Memory B cell (primary cell): ENCODE measurements at places on chromosomes 3 and 15.

DNA sequence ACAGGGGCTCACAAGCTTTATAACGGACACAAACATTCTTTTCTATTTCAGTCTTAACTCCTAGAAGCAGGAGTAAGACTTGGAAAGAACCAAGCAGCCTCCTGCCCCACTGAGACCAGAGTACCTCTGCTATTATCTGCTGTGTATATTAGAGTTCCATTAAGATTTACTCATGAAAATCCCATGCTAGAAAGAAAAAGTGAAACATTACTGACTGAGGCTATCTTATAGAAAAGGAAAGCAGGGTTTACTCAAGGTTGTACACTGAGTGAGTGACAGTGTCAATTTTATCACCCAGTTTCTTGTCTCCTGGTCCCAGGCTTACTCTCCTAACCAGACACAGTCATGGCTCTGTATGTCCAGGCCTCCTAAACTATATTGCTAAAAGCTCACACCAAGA lies 97.9 kb upstream of the SOX2 start:
- no peak for DNase-seq

DNA sequence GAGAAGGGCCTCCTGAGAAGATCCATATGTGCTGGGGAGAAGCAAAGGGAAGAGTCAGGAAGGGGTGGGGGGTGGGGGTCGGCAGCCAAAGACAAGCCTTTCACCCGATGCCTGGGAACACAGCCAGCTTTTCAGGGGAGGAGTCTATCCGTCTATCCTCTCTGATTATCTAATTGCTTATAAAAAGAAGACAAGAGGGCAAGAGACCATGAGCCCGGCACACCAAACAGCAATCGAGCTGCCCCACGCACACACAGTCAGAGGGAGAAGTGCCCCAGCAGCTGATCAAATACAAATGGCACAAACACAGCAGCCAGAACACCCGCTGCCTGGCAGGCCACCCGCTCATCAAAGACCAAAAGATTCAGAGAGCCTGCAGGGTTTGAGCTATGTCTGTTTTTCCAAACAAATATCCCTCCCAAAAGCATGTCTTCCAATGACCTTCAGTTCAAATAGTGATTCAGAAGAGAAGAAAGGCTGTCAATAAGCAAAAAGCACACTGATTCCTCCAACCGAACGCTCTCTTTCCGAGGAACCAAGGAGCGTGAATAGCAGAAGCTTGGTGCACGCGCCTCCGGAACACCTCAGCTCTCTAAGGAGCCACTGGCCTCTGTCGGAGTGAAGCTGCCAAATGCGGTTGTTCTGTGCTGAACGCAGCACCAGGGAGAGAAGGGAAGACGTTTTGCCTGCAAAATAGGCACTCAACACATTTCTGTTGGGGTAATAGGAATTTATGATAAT lies 419.2 kb downstream of the OCA2 start:
- DNase-seq, result no peak

DNA sequence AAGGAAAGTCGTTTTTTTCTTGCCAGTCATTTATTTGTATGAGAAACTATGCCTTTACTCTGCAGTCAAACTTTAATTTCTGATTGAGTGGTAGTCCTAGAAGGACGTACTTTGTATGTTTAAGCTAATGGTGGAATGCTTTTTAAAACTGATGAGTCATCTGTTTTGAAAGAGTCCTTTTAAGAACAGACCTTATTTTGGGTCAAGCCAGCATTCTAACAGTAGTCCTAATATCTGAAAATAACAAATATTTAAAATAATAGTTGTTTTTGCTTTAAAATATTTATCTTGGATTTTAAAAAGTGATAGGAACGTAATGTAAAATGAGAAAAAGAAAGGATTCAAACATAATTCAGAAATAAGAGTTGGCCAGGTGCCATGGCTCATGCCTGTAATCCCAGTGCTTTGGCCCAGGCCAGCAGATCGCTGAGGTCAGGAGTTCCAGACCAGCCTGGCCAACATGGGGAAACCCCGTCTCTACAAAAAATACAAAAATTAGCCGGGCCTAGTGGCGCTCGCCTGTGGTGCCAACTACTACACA lies 1.3 kb upstream of the LRRC58 start:
- no peak for DNase-seq

DNA sequence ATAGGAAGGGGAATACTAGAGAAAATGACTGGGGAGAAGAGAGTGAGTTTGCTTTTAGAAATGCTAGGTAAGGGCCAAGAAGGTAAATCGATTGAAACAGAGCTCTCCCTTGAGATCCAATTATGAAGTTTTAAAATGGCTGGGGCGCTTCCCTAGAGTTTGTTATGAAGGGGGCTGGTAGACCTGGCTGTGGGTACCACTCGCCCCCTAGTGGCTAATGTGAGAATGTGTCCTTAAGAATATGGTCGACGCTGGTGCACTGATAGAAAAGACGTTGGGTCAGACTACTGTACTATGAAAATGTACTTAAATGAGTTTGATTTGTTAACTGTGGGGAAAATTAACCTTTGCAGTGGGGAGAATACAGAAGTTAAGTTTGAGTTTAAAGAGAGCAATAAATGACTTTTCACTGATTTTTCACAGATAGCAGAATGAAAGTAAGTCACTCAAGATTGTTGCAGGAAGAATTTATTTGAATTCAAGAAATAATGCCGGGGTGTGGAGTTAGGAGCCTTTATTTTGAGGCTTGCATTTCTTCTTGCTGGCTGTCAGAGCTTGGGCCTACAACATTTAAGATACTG lies 9.2 kb downstream of the TMPRSS7 start:
- peak; percentile 19 for DNase-seq

GRCh38 chr15:53976844-53977392 lies 1.3 kb upstream of the UNC13C start:
- no peak for DNase-seq

- no peak for DNase-seq
These were observed 172.6 kb upstream of the CNTN3 start for GRCh38 chr3:74787011-74787410.

DNA sequence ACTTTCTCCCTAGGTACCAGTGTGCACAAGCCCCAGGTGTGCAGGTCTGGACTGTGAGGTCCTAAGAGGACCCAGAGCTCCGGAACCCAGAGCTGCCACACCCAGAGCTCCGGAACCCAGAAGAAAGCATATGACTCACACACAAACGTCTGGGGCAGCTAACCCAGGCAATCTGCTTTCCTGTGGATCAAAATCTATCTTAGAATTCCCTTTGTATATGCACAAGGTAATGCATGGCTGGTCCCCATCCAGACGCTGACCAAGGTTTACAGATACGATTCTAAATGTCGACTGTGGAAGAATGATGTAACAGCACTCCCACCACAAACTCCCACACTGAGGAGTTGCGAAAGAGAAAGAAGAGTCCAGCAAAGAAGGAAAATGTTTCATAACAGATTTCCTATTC lies 15.7 kb downstream of the KCNMB2 start:
- no peak for DNase-seq

DNA sequence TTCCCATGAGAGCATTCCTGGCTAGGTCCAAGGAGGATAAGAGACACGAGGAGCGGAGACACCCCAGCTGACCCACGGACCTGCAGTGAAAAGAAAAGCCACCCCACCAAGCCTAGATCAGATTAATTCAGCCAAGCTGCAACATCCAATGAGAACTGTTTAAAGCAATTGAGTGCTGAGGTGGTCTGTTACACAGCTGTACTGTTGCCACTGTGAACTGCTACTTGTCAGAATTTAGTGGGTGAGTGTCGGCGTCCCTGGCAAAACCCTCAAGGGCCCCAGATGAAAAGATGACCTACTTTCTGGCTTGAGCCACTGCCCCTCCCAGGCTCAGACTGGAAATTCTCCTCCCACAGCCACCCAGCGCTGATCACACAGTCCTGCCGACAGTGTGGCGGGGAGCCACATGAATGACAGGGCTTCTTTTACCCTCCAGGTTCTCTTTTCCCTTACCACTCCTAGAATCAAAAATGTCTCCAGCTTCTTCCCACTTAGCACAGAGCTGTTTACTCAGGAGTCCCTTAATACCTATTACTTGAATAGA lies 26.4 kb upstream of the KBTBD12 start:
- DNase-seq, result no peak

DNA sequence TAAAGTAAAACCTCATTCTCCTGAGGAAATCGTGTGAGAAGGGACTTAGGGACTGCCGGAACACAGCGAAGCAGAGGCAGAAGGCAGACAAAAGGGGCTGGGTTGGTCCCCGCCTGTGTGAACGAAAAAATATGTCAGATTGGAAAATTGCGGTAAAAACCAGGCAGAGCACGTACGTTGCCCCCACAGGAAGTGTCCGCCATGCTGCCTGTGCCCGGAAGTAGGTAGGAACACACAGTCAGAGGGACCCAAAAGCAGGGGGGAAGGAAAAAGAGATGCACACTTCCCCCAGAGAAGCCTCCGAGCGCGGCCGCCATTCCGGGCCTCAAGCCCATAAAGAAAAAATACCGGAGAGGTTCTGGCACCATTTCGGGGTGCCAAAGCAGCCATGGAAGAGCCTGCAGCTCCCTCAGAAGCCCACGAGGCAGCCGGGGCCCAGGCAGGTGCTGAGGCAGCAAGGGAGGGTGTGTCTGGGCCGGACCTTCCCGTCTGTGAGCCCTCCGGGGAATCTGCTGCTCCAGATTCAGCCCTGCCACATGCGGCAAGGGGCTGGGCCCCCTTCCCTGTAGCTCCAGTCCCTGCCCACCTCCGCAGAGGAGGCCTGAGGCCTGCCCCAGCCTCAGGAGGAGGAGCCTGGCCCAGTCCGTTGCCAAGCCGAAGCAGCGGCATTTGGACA lies at the start of gene MKRN3:
Gene MKRN3 (plus strand): TSS at position 280 of the 676 bp plus-strand sequence. CDS start 109 bp downstream, at position 389.
- DNase-seq, result no peak
